Pulmonary artery endothelial cell (primary cell): ENCODE measurements at places on chromosomes 2 and 18. TPM values are rescaled to one million over a fixed set of nuclear protein-coding genes. Genes with fewer than 3 reads are reported as not detected.

DNA sequence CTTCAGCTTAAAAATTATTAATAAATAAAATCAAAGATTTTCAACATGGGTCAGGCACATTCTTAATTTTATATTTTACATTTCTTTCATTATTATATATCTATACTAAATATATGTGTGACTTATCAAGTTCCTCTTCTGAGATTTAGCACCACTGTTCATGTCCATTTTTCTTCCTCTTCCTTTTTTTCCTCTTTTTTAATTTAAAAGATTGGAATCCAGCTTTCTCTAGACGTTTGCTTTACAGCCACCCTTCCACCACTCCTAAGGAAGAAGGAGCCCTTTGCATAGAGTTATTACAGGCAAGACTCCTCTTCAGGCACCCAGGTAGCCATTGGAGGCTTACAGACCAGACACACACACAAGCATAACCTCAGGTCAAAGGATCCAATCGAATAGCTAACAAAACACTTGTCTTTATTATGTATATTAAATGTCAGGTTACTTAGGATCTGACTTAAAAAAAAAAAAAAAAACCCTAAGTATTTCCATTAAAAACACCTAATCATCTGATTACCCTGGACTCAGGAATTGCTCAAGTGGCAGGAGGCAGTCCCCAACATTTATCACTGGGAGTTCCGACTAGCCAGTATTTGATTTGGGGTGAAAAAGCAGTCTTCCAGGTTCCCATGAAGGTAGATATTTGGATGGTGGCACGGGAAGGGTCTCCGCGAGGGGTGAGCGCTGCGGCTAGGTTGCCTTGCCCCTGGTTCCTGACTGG lies 2.4 kb upstream of the ZEB2 start:
- DNase-seq = no peak

DNA sequence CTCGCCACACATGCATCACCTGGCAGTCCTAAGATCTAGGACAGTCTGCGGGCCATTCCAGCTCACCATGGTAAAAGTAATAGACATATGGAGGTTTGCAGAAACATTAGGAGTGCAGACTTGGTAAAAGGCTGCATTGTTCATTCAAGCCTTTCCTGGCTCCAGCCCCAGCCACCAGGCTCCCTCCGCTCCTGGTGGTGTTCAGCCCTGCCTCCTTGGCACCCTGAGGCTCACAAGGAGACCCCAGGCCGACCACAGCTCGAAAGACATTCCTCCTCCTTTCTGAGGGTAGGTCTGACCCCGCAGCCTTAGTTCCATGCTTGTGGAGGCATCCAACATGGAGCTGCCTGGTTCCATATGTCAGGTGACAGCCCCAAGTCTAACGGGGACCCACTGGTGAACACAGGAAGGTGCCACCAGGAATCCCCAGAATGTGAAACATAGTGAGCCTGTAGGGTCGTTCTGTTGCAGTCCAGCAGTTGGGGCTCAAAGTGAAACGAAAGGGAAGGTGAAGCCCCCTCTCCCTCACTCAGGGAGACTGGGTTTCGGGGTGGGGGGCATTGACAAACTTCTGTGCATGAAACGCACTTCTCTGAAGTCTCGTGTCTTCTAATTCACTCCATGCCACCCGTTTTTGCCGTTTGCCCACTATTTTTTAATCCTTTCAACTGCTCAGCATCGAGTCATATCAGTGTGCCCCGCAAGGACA lies 5.0 kb upstream of the SP100 start:
- DNase-seq = no peak

DNA sequence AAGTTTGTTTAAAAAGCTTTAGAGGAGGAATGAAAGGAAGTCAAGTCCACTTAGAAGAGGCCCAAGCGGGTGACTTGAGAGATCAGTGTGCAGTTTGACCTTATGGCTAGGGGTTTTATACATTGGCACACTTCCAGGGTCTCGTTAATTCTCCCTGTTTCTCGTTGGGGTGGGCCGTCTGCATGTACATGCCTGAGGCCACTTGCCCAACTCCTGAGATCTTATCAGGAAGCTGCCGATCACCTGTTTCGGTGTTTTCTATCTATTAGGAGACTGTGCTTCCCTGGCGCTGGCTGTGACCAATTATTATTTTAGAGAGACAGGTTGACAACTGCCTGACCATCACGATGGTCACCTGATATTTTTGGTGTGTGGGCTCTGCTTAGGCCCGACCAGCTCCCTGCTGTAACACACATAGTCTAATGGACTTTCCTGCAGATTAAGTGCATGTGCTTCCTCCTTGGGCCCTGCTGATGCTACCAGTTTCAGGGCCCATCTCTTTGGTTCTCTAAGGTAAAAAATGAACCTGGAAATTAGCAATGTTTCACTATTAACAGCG lies 31.0 kb upstream of the MSH6 start:
- no peak for DNase-seq

GRCh38 chr2:59484673-59485072 lies 1068.8 kb downstream of the BCL11A start:
- no peak for DNase-seq

The PIEZO2 gene
- 15.2 and 63.7 TPM in 2 replicates for total RNA-seq

The GKN2 gene
- total RNA-seq = not detected in 2 replicates

The GALNT14 gene
- not detected in 2 replicates for total RNA-seq
